ENCODE measurements at places on chromosomes 13 and 19.

DNA sequence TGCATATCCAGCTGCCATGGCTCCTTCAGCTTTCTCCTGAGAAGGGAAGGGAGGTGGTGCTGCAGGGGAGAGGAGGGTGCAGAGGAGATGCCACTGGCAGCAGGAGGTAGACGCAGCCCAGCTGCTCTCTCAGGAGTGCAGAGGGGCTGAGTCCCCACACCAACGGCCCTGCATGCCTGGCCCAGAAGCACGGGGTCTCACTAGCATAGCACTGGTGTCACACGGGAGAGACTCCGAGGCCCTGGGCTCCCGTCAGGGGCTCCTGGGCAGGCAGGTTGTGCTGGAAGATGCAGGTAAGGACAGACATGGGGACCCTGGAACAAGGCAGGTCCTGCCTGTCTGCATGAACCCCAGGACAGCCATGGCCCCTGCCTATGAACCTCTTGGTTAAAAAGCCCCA lies 80.1 kb downstream of the C1QTNF9 start:
- DNase-seq = no peak

DNA sequence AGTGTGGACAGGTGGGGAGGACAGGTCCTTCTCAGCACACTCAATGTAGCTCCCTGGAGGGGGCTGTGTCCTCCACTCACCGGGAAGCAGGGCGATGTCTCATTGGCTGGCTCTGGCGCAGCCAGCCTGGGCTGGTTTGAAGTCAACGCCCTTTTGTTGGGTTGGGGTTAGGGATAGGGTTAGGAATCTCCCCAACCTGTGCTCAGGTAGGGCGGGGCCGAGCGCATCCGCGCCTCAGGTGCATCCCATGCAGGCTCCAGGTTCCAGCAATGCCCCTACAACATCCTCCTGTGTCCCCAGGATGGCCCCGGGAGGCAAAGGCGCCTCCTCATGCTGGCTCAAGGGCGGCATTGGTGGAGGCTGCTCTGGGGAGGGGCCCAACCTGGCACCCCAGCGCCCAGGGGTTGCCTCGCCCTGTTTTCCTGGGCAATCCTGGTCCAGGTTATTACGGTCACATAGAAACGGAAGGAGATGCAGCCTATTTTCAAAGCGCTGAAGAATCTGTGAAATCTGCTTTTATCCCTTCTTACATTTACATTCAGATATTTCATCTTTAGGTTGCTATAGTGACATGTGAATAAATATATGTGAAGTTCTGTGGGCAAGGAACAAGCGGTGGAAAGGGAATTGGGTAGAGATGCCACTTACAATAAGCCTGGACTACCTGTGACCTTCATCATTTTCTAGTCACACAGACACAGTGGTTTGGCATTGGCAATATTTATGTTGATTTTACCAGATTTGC lies 74.3 kb downstream of the TM9SF2 start:
- DNase-seq = no peak

- no peak for DNase-seq
These were observed 204.8 kb downstream of the MYO16 start for GRCh38 chr13:108834193-108834592.

DNA sequence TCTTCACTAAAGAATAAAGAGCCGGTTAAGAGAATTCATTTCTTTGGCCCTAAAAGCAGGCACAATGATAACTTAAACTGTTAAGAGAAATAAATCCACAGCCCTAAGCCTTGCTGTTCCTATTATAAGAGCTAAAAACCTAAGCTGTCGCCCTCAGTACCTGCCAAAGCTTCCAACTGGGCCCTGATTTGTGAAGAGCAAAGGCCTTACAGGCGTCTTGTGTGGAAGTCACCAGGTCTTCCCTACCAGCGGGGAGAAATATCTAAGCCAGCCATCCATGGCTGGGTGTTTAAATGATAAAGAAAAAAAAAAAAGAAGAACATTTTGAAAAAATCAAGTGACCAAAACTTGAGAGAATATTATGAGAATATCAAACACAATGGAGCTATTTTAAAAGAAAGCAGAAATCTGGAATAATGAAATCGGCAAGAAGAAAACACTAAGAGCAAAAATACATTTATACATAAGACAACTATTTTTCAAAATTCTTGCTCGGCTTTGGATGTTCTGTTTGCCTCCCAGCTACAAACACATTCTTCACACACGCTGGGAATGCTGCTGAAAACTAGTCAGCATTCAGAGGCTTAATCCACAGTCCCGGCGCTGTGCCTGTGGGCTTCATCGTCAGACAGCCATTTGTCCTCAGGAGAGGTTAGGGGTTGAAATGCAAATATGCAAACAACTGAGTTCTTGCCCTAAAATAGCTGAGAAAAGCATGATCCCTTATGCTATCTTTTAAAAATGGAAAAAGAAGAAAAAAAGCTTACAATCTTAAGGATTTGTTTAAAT lies 89.8 kb upstream of the LSM14A start:
- DNase-seq = no peak

DNA sequence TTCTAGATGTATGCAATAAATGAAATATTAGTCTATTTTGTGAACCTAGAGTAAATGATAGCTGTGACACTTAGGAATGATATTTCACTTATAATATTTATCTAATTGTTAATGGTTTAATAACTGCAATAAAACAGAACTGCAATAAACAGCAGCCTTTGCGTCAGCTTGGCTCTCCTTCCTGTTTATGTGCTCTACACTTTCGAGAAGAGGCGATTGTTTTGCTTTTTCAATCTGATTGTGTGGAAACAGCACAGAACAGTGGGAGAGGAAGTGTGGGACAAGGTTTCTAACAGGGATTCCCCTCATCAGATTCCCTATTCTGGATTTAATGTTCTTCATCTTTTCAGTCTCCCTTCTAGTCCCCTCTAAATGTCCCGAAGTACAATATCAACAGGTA lies 17.3 kb upstream of the TRPC4 start:
- no peak for DNase-seq

DNA sequence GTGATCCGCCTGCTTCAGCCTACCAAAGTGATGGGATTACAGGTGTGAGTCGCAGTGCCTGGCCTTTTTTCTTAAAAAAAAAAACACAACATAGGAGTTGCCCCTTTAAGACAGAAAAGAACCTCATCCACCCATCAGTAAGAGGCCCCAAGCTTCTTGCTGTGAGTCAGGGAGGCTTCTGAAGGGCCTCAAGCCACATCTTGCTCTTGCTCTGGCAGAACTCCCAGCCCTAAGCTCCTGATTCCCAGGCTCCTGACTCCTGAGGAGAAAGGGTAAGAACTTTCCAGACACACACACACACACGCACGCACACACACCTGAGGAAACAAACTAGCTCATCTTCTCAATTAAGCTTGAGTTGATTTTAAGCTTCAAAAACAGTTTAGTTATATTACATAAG lies 6.9 kb downstream of the ETFB start:
- DNase-seq = no peak

- no peak for DNase-seq
These were observed 1447.5 kb downstream of the EFNB2 start for GRCh38 chr13:105087945-105088344.

DNA sequence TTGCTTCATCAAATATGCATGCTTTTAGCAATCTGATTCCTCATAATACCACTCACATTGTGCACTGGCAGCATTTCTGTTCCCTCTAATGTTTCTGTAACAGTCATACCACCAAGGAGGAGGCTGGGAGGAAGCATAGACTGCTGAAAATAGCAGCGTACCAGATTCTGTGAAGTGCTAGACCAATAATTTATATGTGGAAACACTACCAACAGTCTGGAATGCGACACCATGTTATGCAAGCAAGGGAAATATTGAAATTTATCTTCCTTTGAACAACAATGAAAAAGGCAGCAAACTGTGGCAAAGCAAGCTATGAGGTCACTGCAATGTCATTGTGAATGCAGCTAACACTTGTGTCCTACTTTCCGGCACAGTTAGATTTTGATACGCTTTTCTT lies 1388.0 kb downstream of the EFNB2 start:
- no peak for DNase-seq

DNA sequence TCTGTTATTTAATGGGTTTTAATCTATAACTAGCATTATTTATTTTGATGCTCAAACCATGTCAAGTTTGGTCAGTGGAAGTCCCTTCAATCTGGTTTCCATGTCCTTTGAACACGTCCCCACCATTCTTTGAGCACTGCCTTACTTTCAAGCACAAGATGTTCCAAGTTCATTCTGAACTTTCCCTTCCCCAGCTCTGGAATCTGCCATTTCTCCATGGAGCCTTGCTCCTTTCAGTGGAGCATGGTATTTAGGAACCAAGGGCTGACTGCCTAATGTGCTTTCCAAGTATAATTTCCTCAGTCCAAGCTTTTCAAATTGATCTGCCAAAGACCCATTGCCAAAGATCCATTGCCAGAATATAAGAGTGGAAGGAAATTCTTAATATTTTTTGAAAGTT lies 1.1 kb upstream of the ZNF546 start:
- no peak for DNase-seq

DNA sequence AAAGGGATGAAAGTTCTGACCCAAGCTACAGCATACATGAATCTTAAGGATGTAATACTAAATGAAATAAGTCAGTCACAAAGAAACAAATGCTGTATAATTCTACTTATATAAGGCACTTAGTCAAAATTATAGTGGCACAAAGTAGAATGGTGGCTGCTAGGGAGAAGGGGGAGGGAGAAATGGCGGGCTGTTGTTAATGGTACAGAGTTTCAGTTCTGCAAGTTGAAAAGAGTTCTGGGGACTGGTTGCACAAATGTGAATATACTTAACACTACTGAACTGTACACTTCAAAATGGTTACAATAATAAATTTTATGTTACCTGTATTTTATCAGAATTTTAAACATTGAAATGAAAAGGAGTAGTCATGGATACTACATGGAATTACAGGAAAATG lies 48.9 kb upstream of the CLDN10 start:
- DNase-seq = no peak

- DNase-seq = no peak
These were observed 36.7 kb upstream of the RANBP3 start for GRCh38 chr19:6014551-6015135.

DNA sequence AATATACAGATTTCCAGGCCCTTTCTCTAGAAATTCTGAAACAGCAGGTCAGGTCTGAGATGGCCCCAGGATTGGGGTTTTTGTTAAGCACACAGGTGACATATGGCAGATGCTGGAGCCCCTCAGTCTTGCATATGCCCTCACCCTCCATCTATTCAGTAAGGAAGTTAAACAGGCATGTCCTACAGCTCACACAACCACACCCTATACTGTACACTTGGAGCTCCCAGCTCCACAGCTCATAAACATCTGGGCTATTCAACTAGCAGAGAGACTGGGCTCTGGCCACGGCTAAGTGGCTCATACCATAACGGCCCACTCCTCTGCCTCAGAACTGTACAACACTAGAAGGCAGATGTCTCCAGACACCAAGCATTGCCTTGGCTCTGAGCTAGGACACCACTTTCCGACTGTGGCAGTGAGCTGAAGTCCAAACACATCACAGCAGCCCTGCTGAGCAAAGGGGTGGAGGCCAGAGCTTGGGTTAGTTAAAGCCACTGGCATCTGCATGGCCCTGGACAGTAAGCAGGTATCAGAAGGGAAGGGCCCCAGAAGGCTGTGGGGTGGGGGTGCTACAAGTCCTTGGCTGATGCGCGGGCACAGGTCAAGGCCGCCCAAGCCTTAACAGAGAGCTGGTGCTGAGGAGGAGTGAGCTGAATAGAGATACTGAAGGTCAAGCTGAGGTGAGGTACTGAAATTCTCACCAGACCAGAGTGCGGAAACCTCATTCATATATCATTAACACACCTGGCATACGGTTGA lies 79.1 kb downstream of the ABCC4 start:
- no peak for DNase-seq

DNA sequence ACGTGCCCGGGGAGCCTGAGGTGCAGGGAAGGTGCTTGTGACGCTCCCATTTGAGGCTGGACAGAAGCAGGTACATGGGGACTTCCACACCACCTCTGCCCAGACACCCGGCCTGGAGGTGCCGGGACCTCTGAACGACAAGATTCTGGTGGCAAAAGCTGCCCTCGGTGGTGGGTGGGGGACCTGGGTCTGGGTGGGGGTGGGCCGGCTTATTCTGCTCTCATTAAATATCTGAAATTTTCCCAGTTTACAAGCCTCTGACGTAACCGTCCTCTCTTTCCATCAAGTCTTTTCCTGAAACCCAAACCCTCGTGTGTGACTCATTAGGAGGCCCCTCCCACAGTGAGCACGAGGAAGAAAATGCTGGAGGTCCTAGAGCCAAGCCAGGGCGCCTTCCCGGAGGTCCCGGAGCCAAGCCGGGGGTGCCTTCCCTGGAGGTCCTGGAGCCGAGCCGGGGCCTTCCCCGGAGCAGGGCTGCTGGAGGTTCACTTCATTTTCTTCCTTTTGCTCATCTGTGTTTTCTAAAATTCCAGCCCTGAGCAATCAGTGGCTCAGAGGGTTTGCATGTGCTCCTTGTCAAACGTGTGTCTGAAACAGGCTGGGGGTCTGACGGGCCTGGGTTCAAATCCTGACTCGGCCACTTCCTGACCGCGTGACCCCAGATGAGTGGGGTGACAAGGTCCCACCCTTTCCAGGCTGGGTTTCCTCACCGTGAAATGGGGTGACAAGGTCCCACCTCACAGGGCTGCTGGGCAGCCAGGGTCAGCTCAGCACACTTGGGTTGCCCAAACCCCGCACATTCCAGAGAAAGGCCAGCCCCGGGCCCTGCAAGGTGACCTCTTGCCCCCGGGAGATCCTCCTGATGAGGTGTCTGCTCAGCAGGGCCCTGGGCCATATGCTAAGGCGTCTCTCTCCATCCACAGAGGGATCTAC lies 10.0 kb downstream of the CFD start:
- DNase-seq = no peak

- no peak for DNase-seq
These were observed 3.2 kb downstream of the SELENOW start for GRCh38 chr19:47781590-47782262.

DNA sequence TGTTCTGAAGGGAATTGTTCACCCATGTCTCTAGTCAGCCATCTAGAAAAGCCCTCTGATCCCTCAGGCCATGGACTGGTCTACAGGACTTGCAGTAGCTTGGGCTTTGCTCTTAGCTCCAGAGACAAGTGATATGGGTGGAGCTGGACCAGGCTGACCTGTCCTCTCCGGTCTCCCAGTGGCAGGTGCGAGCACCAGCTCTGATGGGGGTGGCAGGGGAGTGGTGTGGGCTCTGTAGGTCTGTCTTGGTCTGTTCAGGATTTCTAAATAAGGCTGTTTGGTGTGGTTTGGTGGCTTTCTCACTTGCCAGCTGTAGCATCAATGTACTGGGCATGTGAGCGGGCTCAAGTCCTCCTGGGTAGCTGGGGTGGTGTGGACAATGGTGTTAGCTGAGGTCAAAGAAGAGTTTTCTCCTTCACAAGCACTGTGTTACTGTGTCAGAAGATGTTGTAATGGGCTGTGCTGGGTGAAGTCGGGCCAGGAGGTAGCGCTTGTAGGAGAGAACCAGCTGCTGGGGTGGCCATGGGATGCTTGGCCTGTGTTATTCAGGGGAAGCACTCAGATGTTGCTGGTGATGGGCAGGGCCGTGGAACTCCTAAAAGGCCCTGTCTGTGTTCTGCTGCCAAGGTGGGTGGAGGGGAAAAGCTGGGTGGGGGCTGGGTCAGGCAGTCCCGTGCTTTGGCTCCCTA lies 16.9 kb downstream of the GPC6 start:
- no peak for DNase-seq
